ENCODE measurements at places on chromosomes 13 and 19.
A peak's percentile ranks its signal among the peaks of the same experiment; 100 is the strongest.

GRCh38 chr19:29841559-29842367 is 30.0 kb downstream of the CCNE1 start:
- peak; percentile 62 for DNase-seq

DNA sequence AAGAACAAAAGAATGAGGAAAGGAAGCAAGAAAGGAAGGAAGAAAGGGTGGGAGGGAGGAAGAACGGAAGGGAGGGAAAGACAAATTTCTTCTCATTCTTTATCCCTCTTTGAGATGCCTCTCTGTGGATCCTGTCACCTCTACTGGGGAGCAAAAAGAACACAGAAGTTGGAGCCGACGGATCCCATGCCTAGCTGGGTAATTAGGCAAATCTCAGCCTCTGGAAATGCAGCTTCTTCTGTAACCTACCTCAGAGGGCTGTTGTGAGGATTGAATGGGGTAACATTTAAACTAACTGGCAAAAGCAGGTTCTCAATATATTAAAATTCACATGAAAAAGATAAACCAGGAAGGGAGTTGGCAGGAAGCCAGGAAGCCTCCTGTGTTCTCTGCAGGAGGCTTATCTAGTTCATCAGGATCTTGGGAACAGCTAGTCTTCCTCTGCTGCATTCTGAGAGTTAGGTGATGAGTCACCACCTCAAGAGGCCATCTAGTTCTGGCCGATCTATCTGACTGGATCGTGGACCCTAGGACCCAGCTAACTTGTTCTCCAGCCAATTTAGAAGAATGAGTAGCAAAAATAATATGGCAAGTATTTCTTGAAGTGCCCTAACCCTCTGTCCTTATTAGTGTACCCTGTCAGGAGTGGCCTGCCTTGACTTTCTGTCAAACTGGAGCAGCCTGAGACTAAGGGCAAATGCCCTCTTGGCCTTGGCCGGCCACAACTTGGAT is 15.2 kb upstream of the CPB2 start:
- peak; percentile 56 for DNase-seq

DNA sequence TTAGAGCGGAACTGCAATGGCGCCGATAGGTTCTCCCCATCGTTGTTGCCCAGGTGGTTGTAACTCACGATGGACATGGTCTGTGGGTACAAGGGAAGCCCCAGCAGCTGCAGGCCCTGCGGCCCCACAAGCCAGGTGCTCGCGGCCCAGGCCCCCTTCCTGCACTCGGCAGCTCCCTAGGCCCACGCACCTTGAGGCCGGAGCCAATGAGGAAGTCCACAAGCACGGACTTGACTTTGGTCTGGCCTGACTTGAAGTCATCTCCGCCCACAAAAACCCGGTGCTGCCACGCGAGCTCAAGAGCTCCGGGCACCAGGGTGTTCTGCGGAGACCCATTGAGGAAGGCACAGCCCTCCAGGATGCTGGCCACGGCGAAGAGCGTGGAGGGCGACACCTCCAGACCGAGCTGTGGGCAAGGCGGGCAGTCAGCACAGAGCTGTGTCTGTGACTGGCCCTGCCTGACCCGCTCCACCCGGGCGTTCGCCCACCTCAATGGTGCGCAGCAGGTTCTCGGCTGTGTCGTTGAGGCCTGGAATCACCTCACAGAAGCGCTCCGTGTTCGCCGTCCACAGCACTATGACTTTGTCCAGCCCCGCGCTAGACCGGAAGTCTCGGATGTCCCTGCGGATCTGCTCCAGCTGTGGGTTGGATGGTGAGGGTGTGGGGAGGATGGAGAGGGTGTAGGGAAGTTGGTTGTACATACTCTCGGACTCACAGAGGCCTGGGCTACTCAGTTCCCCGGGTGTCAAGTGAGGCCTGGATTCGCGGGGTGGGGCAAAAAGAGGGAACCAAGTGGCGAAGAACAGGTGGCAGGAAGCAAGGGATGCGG is 1.9 kb downstream of the ISYNA1 start:
- no peak for DNase-seq

DNA sequence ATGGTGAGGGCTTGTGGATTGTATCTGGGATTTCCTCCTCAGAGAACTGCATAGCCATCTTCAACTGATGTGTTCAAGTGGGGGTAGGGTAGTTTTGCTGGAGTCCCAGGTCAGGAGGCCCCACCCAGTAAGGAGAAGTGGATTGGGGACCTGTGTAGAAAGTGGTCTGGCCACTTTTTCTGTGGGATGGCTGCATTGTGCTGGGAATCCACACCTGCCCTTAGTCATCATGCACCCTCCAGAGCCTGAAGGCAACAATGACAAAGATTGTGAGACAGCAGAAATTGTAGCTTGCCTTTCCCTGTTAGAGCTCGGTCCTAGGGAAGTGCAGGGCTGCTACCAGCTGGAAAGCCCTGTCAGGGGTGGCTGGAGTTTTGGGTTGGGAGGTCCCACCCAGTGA is 255.4 kb downstream of the NDFIP2 start:
- no peak for DNase-seq

GRCh38 chr13:79989217-79989661 is 351.7 kb downstream of the SPRY2 start:
- DNase-seq: peak; percentile 70

GRCh38 chr13:74287724-74288169 is 153.5 kb upstream of the KLF12 start:
- DNase-seq: peak; percentile 71

DNA sequence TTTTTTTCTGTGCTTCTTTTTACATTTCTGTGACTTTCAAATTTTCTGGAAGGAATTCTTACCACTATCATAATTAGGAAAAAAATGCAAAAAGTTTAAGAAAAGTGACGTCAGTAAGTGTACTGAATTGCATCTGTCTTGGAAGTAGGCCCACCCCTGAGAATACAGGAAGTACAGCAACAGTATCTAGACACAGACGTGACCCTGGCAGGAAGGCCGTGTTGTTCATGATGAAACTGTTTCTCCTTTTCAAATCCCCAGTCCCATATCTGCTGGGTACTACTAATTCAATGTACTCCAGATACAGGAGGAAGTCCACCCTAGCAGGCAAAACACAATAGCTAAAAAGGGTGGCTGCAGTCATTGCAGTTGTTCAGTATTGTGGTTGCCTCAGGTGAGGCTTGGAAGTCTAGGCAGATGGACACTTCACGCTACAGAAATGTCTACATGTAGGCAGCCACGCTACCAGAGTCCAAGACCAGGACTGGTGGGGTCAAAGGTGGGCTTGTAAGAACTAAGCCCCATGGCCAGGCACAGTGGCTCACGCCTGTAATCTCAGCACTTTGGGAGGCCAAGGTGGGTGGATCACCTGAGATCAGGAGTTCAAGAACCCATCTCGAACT is 49.6 kb upstream of the MED4 start:
- DNase-seq: no peak

- no peak for DNase-seq
Observed at GRCh38 chr19:41997851-41998229, 3.8 kb upstream of the ATP1A3 start.

- DNase-seq: peak; percentile 34
Observed at GRCh38 chr13:109412283-109412901, 374.0 kb downstream of the IRS2 start.

DNA sequence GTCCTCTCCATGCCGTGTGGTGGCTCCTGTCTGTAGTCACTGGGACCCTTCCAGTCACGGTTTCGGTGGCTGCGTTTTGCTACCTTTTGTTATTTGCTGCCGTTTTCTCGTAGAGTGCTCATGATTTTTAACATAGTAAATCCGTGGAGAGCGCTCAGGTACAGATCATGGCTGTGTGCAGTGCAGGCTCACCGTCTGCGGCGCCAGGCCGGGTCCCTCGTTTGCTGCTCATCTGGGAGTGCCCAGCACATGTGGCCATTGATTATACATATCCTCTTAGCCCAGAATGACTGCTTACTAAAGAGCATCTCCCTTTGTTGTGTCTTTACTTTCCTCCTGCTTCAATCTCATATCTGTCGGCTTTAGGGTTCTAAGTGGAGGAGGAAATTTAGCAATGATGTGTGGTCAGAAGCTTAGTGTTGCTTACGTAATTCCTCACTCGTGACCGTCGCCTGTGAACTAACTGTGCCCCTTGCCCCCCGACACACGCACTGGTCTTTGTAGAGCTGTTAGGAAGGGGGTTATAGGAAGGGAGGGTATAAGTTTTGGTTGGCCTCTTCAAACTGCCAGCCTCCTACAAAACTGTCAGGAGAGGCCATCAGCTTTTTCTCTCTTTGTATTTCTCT is 31.8 kb downstream of the TFDP1 start:
- DNase-seq: no peak

GRCh38 chr19:6319376-6319775 is 14.0 kb downstream of the ACER1 start:
- DNase-seq: no peak

- DNase-seq: peak; percentile 58
Observed at GRCh38 chr13:112603641-112604225, 15.8 kb upstream of the TUBGCP3 start.

- no peak for DNase-seq
Observed at GRCh38 chr19:39864118-39864517, 17.9 kb upstream of the FBL start.

DNA sequence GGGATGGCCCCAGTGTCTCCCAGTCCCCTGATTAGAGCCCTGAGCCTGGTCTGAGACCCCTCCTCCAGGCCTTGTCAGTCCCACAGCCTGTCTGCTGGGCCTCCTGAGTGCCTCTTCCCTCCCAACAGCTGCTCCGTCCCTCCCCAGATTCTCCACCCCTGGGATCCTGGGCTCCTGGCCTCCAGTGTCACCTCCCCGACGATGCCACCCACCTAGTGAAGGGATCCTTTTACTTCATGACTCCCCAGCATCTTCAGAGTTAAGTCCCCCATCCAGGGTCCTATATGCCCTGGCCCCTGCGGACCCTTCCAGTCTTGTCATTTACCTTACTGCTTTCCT is 4.4 kb upstream of the PRX start:
- DNase-seq: no peak

DNA sequence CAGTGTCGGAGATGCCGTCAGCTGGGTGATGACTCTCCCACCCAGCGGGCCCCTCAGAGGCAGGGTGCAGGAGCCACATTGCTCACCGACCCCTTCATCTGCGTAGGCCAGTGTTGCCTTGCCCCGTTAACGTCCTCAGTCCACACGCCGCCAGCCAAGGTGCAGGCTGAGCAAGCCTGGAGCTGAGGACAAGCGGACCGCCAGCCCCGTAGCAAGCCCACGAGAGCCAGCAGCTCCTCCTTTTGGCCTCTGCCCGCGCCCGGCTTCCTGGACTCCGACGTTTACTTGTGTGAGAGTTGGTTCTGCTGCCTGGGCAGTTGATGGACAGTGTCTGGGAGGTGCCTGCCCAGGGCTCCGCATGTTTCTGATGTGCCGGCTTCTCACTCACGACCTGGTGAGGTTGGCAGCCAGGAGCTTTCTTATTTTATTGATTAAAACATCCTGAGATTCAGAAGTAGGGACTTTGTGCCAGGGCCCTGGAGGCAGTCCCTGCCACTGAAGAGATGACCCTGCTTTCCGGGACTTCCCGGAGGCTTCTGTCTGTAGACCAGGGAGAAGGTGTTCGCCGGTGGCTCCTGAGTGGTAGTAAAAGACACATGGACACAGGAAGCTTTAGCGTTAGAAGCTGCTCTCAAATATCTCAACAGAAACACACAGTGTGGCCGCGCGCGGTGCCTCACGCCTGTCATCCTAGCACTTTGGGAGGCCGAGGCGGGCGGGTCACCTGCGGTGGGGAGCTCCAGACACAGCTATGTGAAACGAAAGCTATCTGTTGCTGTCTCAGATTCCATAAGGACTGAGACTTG is 5.8 kb downstream of the DAZAP1 start:
- no peak for DNase-seq

GRCh38 chr13:113109151-113110047 is 3.8 kb downstream of the F7 start:
- DNase-seq: no peak

GRCh38 chr19:10036601-10037071 is 23.4 kb downstream of the RDH8 start:
- no peak for DNase-seq

DNA sequence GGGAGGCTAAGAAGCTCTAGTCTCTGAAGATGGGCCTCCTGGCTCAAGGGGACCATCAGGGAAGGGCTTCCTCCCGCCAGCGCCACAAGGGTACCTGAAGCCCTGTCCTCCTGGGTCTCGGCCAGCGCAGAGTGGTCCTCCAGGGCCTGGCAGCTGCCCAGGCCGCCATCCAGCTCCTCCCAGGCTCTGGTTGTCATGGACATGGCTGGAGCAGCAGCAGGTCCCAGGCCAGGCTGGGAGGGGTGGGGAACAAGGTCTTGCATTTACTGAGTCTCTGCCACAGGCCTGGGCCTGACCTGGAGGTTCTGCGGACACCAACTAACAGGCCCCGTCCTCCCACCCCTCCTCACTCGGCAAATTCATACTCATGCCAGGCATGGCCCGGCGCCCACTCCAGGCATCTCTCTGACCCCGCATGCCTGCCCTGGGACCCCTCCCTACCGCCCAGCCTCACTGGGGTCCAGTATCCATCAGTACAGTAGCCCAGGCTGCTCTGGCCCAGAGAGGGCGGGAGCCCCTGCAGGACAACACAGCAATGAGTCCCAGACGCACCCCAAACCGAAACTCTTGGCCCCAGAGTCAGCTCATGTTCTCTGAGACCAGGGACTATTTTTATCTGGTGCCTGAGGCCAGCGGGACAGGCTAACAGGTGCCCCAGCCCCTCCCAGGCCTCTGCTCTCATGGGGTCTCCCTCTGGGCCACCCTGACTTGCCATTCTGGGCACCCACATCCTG is 938 bp downstream of the JSRP1 start:
- no peak for DNase-seq

- no peak for DNase-seq
Observed at GRCh38 chr13:80923907-80924306, 583.0 kb upstream of the SPRY2 start.
